ENCODE measurements at places on chromosomes 4 and X. TPM values are rescaled to one million over a fixed set of nuclear protein-coding genes. Genes with fewer than 3 reads are reported as not detected.

MAGEB1 gene
- total RNA-seq = not detected

USP27X gene
- 6.3 TPM for total RNA-seq

DNA sequence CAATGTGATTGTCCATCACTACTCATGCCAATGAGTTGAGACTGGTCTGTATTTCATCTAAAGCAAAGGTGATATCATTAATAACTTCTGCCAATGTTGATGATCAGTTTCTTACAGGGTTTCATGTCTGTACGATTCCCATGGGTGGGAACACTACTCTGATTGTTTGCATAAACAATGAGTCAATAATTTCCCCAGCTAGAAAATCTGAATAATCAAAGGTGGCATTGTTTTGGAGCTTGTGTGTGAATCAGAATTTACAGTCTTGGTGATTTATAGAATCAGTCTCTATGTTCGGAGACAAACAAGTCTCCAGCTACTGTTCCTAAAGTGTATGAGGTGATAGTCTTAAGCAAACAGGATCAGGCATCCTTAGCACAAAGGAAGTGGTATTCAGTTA is 35.5 kb upstream of the PARM1 start:
- H3K4me3 ChIP-seq = no peak overlapping the region
- DNase-seq = no peak
- no peaks in the 10 kb centered on the region for H3K36me3 ChIP-seq
- no peaks in the 10 kb centered on the region for H3K27me3 ChIP-seq
- H3K27ac ChIP-seq = no peak overlapping the region

DNA sequence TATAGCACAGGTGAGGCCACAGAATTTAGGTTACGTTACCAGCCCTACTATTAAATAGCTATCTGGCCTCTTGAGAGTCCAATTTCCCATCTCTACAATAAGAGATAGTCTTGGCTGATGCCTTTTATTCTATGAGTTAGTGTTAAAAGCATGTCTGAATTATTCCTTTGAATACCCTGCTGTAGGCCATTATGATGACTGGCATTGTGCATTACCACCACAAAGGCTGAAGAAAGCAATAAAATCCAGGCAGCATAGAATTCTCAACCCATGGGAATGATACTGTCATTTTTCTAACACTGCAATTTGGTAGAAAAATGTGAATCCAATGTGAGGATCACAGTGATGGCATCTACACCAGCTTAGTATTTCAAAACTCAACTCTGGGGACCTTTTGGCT is 51.4 kb downstream of the OTC start:
- H3K36me3 ChIP-seq = no peaks in the 10 kb centered on the region
- H3K27me3 ChIP-seq = peaks cover 4% of the 10 kb centered on the region
- no peaks in the 10 kb centered on the region for H3K4me1 ChIP-seq
- H3K27ac ChIP-seq = no peak overlapping the region

- H3K4me1 ChIP-seq = peaks cover 2% of the 10 kb centered on the region
- H3K27ac ChIP-seq = no peak overlapping the region
- DNase-seq = peak; percentile 74
- H3K27me3 ChIP-seq = no peaks in the 10 kb centered on the region
- no peak overlapping the region for H3K4me3 ChIP-seq
- no peaks in the 10 kb centered on the region for H3K36me3 ChIP-seq
These were observed 25.5 kb downstream of the ZNF330 start for GRCh38 chr4:141246243-141246642.
